Large intestine (tissue), 12 donors: ENCODE measurements at places on chromosomes 3 and 15. TPM values are rescaled to one million over a fixed set of nuclear protein-coding genes. Genes with fewer than 3 reads are reported as not detected.

The GOLGA6L24 gene
- not detected for polyA plus RNA-seq

The THAP10 gene
- polyA plus RNA-seq, result 2.6 TPM

The ISL2 gene
- 2.6 TPM for polyA plus RNA-seq

The TM6SF1 gene
- polyA plus RNA-seq, result 1.4 TPM

The SPSB4 gene
- polyA plus RNA-seq, result 2.2 TPM

The TM4SF4 gene
- polyA plus RNA-seq, result 56.5 TPM

The CADPS gene
- polyA plus RNA-seq, result 17.8 TPM

The INO80 gene
- polyA plus RNA-seq, result 18.2 TPM

The RYR3 gene
- 6.5 TPM for polyA plus RNA-seq

The CACNA1D gene
- polyA plus RNA-seq, result 58.2 TPM

The SOX14 gene
- not detected for polyA plus RNA-seq

The OXTR gene
- 2.2 TPM for polyA plus RNA-seq
